ENCODE measurements at places on chromosomes 16 and 17.
A peak's percentile ranks its signal among the peaks of the same experiment; 100 is the strongest.

DNA sequence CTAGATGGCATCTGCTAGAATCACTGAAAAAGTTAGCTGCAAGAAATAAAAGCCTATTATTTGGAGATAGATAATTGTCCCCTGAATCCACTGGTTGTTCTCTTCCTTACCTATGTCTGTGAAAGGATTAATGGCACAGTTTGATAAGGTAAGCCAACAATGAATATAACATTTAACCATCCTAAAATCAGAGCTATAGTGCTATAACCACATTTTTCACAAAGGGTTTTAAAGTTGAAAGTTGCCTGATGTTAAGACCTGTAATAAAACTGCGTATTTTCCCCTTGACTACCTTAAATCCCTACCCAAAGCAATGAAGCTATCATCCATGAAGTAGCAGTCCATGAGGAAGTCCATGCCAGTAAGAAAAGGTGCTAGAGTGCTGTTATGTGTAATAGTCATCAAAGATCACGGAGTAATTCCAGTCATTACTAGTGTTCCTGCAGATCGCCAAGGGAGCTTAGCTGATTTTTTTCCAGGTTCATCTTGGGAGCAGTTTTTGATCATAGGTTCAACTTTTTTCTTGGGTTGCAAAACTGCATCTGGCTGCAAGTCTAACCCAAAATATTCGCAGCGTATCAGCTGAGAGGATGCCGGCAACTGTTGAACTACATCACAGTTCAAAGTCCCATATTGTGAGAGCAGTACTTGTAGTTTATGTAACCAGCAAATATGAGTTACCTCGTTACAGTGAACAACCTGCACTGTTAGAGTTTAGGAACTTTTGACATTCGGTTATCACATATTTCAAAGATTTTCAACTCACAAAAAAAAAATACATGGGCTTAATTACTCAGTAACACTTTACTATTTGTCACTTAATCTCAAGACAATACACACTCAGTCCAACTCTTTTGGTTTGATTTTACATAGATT is 18.2 kb upstream of the RSL1D1 start:
- peak; percentile 53 for DNase-seq

DNA sequence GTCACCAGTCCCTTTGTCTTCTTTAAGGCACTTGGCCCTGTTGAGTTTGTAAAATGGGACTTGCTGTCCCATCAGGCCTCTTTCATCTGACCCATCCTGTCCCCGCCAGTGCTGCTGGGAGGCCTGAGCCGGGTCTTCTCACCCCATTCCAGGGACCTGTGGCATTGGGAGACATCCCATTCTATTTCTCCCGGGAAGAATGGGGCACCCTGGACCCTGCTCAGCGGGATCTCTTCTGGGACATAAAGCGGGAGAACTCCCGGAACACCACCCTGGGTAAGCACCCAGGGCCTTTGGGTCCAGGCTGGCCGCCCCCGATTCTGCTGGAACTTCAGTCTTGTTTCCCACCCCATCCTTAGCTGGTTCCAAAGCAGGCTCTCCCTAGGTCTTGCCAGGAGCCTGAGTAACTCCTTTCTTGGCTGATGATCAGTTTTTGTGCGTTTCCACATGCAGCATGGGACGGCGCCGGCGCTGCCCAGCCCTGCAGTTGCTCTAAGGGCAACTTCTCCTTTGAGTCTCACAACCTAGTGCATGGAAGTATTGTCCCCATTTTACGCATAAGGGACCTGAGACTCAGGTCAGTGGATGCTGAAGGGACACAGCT is 4.1 kb downstream of the ZNF213 start:
- DNase-seq, result no peak

- DNase-seq, result no peak
Measured at GRCh38 chr17:80800481-80801391, 190.9 kb upstream of the CHMP6 start.

DNA sequence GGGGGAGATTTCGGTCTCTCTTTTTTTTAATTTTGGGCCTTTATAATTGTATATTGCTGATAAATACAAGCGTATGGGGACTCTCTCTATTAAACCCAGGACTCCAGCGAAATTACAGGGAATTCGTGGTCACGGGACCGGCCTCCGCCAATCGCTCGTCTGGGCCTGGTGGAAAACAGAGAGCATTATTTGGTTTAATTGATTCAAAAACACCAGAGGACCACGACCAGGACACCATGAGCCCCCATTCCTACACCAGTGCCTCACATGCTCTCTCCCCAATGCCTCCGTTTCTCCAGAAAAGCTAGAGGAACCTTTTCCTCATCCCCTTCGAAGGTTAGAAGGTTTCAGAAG is at the start of gene HOXB2:
HOXB2 (minus strand) TSS at position 88 of the 354 bp plus-strand sequence. CDS start 198 bp downstream, outside the sequence.
- DNase-seq, result no peak

- no peak for DNase-seq
Measured at GRCh38 chr16:57209780-57210179, 23.7 kb downstream of the RSPRY1 start.

DNA sequence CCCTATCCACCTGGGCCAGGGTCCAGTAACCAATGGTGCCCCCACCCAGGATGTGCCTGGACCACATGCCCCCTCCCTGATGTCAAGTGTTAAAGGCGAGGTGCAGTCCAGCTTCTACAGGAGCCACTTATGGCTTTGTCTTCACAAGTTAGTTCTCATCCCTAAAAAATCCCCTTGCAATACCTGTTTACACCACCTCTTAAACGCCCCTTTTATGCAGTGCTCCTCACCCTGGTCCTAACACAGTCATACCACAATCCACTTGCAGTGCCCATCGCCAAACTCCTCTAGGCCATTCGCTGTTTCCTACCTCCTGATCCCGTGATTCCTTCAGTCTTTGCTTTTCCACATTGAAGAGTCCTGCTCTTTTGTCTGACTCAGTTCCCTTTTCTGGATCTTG is 7.1 kb downstream of the GLYR1 start:
- no peak for DNase-seq

- DNase-seq, result peak; percentile 86
Measured at GRCh38 chr17:17387498-17388362, 84.6 kb downstream of the NT5M start.

- DNase-seq, result no peak
Measured at GRCh38 chr17:79330229-79330628, 255.6 kb downstream of the ENGASE start.

DNA sequence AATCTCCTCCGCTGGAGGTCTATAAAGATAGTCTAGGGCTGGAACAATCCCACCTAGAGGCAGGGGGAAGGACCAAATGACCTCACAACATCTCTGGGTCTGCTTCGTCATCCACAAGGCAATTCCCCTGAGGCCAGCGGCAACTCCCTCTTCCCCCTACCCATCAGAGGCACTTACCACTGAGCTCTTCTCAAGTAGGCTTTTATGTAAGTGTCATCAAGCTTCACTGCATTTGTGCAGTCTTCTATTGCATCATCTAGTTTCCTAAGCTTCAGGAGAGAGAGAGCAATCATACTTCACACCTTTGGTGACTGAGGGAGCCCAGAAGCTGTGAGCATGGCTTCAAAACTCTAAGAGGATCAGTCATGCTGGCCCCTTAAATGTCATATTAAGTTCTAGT is 21.0 kb downstream of the CNP start:
- DNase-seq, result no peak

GRCh38 chr17:29237476-29238132 is 9.1 kb upstream of the CRYBA1 start:
- no peak for DNase-seq

DNA sequence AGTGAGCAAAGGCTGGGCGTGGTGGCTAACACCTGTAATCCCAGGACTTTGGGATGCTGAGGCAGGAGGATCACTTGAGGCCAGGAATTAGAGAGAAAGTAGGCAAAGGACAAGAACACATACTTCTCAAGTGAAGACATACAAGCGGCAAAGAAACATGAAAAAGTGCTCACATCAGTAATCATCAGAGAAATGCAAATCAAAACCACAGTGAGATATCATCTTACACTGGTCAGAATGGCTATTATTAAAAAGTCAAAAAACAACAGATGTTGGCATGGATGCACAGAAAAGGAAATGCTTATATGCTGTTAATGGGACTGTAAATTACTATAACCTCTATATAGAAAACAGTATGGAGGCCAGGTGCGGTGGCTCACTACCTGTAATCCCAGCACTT is 12.2 kb upstream of the SLX4 start:
- no peak for DNase-seq

DNA sequence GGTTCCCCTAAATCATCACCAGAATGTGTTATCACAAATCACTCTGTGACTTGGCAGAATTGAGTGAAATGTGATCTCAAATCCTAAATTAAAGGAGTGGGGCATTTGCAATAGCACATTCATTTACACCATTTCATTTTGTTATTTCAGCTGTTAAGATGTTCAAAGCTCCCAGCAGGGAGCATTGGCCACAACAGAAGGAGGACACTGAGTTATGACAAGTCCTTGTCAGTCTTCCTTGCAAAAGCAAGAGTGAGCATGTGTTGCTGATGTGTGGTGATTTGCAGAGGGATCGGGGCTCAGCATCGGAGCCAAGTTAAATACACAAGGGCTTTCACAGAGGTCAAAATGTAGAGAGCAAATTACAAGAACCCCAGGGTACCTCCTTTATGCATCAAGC is 372.2 kb upstream of the CDH5 start:
- no peak for DNase-seq
